H9 (cell line): ENCODE measurements at places on chromosomes 5 and 9. TPM values are rescaled to one million over a fixed set of nuclear protein-coding genes. Genes with fewer than 3 reads are reported as not detected.

- H3K4me1 ChIP-seq = no peaks in the 10 kb centered on the region
- no peak overlapping the region for H3K27ac ChIP-seq
- H3K27me3 ChIP-seq = no peaks in the 10 kb centered on the region
- no peak for DNase-seq
These were observed 16.2 kb upstream of the PTGS1 start for GRCh38 chr9:122354536-122355199.

DNA sequence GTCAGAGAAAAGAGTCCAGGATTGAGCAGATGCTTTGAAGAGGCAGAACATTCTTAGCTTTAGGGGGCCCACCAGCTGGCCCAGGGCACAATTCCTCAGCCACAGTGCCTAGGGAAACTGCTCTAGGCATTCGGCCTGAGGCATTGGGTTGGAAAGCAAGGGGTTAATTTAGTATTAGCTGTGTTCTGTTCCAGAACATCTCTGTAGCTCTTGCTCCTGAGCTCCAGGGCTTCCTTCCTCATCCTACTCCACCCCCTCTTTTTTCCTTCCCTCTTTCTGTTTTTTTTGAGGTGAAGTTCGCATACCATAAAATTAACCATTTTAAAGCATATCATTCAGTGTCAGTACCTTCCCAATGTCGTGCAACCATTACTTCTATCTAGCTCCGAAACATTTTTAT lies 74.5 kb upstream of the PANK3 start:
- H3K4me1 ChIP-seq = no peaks in the 10 kb centered on the region; the same call in 1 of the 2 replicates
- no peaks in the 10 kb centered on the region for H3K36me3 ChIP-seq
- H3K27ac ChIP-seq = no peak overlapping the region
- DNase-seq = no peak
- no peak overlapping the region for H3K4me3 ChIP-seq

GRCh38 chr5:305459-305858 lies 16.1 kb upstream of the AHRR start:
- H3K27me3 ChIP-seq = no peaks in the 10 kb centered on the region
- peaks cover 24% of the 10 kb centered on the region for H3K36me3 ChIP-seq
- H3K27ac ChIP-seq = no peak overlapping the region
- DNase-seq = no peak
- no peaks in the 10 kb centered on the region; the same call in 1 of the 2 replicates for H3K4me1 ChIP-seq

IL33 gene
- total RNA-seq = not detected in 2 replicates
